ENCODE measurements at places on chromosomes 1 and 21. TPM values are rescaled to one million over a fixed set of nuclear protein-coding genes. Genes with fewer than 3 reads are reported as not detected.

ETNK2 gene
- total RNA-seq: 24.7 TPM

CYYR1 gene
- 2.6 TPM for total RNA-seq

ORC1 gene
- 2.2 TPM for total RNA-seq

CHI3L2 gene
- total RNA-seq: not detected

SPAG17 gene
- 0.78 TPM for total RNA-seq

C21orf58 gene
- total RNA-seq: 15.5 TPM

PRELP gene
- not detected for total RNA-seq
